CD4-positive, alpha-beta T cell treated with Interleukin-6 at 100 ng/mL for 8 hours (primary cell): ENCODE measurements at places on chromosomes 7 and 10.
A peak's percentile ranks its signal among the peaks of the same experiment; 100 is the strongest.

- no peak for DNase-seq
Observed at GRCh38 chr10:112229096-112229495, 45.5 kb upstream of the GPAM start.

DNA sequence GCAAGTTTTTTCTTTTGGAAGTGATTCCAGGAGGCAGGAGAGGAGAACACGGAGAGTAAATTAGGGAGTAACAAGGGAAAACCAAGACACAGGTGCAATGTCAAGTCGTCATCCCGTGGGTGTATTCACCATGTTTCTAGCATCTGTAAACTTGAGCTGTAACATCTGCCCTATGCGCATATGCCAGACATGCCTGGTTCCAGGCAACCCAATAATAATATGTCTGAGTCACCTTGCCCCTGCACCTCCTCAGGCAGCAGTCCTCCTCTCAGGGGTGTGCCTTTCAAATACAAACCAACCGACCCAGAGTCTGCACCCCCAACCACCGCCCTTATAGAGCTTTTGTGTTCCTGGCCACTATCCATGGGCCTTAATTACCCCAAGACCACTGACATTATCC, 107.0 kb upstream of the PDE1C start:
- DNase-seq: no peak

DNA sequence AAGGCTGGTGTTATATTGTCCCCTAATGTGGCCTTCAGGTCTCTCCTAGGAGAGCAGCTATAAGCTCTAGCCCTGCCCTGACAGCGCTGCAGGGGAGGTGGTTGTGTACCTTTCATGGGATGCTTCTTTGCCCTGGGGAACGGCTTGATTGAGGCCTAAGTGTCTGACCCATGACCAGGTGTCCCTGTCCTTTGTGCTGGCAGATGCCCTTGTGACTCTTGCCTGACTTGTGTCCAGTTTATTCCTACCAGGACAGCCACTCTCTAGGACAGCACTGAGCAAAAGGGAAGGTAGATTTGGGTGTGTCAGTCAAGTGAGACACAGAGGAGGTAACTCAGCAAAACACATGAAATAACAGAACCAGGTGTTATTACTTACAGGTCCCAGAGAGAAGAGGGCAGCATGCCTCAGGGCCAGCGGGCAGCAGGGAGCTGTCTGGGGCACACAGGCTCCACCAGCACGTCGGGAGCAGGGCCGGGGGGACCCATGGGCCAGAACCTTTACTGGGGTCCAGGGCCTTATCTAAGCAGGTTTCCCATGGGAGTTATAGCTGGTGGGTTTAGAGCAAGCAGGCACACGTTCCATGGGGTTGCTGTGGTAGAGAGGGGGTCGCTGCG, 10.7 kb upstream of the CHST15 start:
- DNase-seq: no peak

GRCh38 chr10:74056050-74056818, 58.3 kb downstream of the VCL start:
- peak; percentile 42 for DNase-seq

DNA sequence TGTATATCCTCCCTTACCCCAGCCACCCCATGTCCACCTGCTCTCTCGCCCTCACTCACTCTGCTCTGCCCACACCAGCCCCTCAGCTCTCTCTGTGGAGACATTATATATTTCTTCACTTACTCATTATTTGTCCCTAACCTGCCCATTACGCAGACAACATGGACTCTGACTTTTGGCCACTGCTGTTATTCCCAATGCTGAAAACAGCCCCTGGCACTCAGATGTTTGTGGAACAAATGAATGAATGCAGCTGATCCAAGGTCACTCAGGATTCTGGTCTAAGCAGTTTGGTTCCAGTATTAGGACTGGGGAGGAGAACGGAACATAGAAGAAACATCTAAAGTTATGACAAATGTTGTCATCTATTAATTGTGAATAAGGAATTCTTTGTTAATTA, 26.7 kb downstream of the GNA12 start:
- DNase-seq: no peak

DNA sequence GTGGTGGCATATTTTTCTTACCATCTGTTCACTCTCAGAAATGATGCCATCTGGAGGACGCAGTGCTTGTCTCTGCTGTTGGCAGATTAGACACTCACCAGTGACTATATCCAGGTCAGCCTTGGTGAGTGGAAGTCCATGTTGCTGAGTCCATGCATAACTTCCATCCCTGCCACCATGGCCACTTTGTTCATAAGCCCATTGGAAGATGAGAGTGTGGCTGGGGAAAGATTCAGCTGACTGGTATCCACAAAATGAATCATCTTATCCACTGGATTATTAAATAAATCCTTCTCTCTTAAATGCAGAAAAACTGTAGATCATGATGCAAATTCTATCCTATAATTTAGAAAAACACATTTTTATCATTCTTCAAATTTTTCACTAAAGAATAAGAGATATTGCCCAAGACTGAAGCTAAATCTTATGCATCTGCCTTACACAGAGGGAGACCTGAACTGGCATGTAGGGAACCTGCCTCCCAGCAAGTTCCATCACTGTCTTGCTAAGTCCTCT, 726.9 kb downstream of the TNS3 start:
- DNase-seq: no peak

GRCh38 chr7:44434201-44434600, 56.3 kb downstream of the NUDCD3 start:
- DNase-seq: no peak

GRCh38 chr7:127997226-127997922, 33.9 kb downstream of the LRRC4 start:
- DNase-seq: no peak

- no peak for DNase-seq
Observed at GRCh38 chr7:3164380-3164792, 120.7 kb upstream of the CARD11 start.

- DNase-seq: no peak
Observed at GRCh38 chr7:8228766-8229674, 32.9 kb downstream of the ICA1 start.

DNA sequence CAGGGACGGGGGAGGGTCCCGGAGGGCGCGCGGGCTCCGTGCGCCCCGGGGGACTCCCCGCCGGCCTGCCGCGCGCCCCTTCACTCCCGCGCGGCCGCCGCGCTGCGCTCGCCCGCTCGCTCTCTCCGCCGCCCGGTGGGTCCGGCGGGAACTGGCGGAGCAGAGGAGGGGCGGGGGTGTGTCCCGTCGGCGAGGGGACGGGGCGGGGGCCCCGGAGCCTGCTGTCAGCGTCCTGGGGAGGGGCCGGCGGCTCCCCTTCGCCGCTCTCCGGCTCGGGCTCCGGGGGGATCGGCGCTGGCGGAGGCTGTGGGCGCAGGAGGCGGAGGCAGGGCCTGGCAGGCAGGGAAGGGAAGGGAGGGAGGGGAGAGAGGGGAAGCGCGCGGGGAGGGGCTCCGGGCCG, at the start of gene SH3PXD2A:
SH3PXD2A (minus strand) TSS at position 153 of the 400 bp plus-strand sequence. CDS start 310 bp downstream, outside the sequence.
- no peak for DNase-seq

GRCh38 chr10:27252267-27253000, 11.8 kb upstream of the ACBD5 start:
- DNase-seq: peak; percentile 75

- no peak for DNase-seq
Observed at GRCh38 chr10:103154521-103155299, 38.4 kb downstream of the NT5C2 start.

DNA sequence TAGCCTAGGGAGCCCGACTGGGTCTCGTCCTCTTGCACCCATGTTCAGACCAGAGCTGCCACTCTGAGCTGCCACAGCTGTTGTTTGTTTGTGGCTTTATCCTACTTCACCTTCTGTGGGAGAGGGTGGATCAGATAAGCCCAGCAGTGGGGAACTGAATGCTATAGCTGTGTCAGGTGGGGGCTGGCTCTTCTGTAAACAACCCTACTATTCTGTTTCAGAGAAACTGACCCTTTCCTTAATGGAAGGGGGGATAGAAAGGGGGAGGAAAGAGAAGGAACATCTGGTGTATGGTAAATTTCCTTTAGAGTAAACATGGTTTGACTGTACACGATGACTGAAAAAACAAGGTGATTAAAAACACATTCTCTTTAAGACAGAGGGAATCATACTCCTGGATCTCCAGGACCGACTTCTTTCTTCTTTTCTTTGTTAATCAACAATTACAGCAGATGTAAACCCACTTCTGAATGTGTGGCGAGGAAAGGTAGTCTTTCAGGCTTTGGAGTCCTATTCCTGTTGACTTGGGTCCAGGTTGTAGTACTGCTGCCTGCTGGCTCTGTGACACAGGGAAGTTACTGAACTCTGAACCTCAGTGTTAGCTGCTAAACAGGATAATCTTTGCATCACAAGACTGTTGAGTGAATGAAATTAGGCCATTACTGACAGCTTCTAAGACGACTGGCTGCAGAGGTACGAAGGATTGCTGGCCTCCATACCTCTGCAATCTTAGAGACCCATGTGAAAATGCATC, 6.0 kb downstream of the PRXL2A start:
- no peak for DNase-seq

- no peak for DNase-seq
Observed at GRCh38 chr10:12463459-12463838, 114.1 kb downstream of the CAMK1D start.

GRCh38 chr10:79350407-79351154, 3.3 kb downstream of the PPIF start:
- no peak for DNase-seq

GRCh38 chr7:151301471-151302462, 39.8 kb upstream of the NUB1 start:
- no peak for DNase-seq

DNA sequence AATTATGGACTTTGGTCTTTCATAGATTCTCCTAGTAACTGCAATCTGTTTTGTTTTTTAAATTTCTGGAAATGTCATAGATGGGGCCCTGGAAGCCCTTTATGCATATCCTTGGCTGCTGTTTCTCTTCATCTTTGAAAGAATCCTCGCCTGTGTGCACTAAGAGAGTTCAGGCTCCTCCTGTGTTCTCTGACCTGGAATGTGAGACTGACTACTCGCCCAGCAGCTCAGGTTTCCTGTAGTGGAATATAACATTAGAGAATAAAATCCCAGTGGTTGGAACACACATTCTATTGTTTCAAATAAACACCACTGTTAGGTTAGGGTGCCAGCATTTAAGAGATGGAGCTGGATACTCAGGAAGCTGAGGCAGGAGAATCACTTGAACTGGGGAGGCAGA, 56.3 kb downstream of the WDFY4 start:
- DNase-seq: no peak

- DNase-seq: peak; percentile 37
Observed at GRCh38 chr10:48289501-48290238, 15.2 kb upstream of the FRMPD2 start.

DNA sequence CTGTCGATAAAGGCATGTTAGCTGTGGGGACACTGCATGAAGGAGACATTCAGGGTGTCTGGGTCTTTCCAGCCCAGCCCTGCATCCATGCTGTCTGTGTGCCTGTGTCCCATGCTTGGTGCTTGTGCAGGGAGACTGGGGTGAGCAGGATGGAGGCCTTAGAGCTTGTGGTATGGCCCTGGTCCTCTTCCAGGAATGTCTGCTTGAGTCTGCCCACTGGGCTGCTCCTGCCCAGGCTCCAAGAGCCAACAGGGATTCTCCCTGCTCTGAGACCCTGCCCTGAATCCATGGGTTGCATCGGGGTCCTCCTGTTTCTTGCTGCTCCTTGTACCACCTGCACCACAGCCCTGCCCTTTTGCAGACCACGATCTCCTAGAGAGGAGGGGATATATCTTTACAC, 31.4 kb upstream of the ARHGAP22 start:
- no peak for DNase-seq

- no peak for DNase-seq
Observed at GRCh38 chr7:23043441-23043840, 29.5 kb upstream of the HYCC1 start.

DNA sequence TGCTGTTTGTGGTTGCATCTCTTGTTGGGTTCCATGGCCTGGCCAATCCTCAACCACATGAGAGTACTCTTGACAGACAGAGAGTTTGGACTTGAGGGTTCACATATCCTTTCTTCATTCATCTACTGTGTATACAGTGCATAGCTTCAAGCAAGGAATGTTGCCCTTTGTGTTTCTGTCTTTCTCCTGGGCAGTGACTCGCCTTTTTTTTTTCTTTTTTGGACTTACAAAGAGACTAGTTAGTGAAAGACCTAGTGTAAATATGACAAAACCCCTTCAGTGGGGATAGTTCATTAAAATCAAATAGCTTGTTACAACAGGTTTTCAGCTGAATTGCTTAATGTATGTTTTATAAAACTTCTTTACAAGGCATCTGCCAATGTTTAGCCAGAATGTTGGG, 290.2 kb downstream of the FGFR2 start:
- no peak for DNase-seq

GRCh38 chr7:43648473-43649406, 65.8 kb downstream of the STK17A start:
- DNase-seq: peak; percentile 86

DNA sequence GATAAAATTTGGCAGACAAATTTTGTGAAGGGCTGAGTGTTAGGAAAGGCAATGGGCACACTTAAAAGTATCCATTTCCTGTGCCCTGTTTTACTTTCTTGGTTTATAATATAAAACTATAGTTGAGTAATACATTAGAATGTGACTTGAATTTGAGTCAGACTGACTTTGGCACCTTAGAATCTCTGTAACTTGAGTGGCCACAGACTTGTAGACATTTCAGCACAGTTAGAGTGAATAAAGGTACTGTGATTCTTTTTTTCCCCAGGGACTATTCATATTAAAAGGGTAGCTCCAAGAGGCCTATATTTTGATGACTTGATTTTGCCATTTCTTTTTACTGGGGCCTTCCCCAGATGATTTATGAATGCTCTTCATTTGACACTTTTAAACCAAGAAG, 22.4 kb downstream of the GBF1 start:
- DNase-seq: no peak
